ENCODE measurements at places on chromosomes 6 and 20.
A peak's percentile ranks its signal among the peaks of the same experiment; 100 is the strongest.

GRCh38 chr6:112665114-112665513 lies 318.0 kb downstream of the RFPL4B start:
- DNase-seq = no peak

DNA sequence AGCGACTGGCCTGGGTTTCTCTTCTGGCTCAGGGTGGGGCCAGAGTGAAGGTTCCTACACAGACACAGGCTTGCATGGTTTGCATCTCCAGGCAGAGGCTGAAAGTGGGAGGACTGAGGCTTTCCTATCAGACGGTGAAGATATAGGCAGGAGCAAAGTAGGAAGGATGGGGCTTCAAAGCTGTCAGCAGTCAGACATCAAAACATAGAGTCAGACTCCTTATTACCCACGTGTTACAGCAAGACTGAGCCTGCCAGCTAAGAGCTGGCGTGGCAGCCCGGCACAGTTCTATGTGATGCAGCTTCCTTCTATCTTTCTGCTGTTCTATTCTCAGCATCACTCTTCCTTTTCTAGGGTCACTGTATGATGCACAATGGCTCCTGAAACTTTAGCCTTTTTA lies 445.1 kb downstream of the DOK5 start:
- peak; percentile 44 for DNase-seq

DNA sequence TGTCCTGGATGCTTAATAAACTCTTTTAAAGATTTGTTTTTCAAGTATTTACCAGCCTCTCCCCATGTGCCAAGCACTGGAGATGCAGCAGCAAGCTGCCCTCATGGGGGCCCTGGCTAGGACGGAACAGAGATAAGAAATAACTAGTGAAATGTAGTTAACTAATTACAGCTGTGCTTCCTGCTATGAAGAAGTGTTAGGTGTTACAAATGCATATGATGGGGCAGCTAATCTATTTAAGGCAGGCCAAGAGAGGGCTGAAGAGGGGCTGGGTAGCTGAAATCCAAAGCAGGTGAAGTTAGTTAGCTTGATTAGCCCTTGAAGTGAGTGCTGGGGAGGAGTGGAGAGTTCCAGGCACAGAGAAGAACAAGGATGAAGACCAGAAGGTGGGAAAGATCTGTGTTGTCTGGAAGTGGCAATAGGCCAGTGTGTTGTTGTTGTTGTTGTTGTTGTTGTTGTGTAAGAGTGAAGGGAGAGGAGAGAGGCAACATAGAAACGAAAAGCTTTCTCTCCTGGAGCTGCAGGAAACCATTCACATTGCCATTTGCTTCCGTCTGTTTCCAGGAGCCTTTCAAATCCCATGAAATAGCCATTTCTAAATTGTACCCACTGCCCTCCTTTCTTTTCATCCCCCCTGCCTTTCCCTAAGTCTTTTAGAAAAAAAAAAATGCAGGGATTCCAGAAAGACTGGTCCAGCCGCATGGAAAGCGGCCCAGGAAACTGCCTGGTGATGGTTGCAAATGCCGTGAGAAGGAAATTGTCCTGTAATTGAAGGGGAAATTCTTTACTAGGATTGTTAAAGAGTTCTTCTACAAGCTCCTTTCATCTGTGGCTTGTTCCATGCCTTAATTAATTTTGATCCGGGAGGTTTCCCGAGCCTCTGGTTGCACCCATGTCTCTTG lies 119.6 kb downstream of the TFAP2C start:
- peak; percentile 14 for DNase-seq

DNA sequence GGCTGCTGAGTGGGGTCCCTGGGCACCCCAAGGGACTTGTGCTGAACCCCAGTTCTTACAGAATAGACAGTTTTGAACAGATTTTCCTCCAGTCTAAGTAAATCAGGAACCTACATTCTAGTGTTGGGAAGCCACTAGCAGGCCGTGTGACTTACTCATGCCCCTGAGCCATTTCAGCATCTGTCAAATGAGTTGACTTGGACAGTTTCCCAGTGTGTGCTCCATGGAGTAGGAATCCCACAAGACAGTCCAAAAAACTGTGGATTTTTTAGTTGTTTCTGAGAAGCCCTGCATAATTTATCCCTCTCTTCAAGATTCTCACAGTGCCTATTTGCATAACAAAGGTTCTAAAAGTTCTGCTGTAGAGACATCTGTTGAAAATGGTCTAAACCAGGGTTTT lies 2.1 kb downstream of the GABRR2 start:
- DNase-seq = no peak

GRCh38 chr6:18171871-18172270 lies 16.6 kb downstream of the KDM1B start:
- no peak for DNase-seq

GRCh38 chr6:158262755-158263154 lies 49.5 kb upstream of the TULP4 start:
- no peak for DNase-seq

GRCh38 chr20:6074145-6074561 lies 20.3 kb upstream of the LRRN4 start:
- no peak for DNase-seq

GRCh38 chr6:160344271-160344670 lies 3.9 kb upstream of the SLC22A3 start:
- DNase-seq = no peak

DNA sequence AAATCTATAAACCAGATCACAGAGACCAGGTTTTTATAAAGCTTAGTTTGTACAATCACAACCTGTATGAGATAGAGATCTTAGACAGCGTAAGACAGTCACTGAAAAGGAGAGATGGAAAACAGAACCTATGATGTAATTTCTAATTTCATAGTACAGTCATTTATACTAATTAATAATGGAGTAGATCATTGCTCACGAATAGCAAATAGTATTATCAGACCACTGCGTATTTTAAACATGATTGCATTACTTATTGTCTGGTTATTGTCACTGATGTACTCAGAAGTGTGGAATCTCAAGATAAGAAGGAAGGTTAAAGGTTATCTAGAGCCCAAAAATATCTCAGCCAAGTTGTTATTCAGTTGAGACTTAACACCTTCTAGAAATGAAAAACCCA lies 115.6 kb downstream of the KHDC1L start:
- DNase-seq = no peak

- DNase-seq = peak; percentile 75
These were observed 114.6 kb upstream of the RIPOR2 start for GRCh38 chr6:25050356-25050755.

DNA sequence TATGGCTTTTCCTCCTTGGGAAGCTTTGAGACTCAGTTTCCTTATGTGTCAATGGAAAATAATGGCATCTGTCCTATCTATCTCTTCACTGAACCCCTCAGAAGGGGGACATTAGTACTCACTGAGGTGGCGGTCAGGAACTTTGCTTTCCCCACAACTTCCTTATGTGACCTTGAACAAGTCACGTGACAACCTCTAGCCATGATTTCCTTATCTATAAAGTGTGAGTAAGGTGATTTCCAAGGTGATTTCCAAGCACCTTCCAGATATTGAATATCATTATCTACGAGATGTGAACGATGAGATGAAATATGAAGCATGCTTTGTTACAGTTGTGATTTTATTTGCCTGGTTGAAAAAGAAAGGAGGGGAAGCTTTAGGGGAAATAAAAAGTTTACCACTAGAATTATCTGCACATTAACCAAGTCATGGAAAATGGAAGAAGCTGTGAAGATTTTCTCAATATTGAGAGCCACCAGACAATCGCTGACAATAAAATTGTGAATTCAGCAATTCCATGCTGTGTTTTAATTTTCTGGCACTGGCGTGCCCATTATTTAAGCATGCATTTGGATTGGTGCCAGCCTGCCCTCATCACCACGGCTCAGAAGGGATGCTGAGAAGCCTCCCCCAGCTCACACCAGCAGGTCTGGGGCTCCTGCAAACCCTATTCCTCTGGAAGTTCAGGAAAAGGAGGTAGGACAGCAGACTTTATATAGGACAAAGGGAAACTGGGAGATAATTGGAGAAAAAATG lies 255.3 kb downstream of the CD83 start:
- no peak for DNase-seq

- DNase-seq = no peak
These were observed 297.6 kb downstream of the CDH26 start for GRCh38 chr20:60255866-60256265.

DNA sequence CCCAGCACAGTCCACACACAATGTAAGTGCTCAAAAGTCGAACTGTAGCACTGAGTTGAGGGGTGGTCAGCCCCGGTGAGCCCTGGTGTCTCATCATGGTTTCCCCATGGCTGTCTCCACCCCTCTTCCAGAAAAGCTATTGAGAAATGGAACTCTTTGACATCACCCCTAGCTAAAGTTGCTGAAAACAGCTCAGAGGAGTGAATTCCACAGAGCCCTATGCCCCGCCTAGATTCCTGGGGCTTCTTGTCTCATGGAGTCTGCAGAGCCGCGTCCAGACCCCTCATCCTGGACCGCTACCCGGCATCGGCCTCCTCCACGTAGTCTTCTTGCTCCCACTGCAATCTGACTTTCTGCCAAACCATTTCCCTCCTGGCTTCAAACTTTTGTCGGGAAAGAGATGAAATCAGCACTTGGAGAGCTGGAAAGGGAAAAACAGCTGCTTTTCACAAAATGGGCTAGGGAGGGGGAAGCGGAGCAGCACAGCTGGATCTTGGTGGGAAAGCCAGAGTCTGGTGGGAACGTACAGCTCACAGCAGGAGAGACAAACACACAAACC lies 132.2 kb downstream of the SNX5 start:
- DNase-seq = no peak

GRCh38 chr20:44068316-44069201 lies 118.4 kb downstream of the JPH2 start:
- DNase-seq = no peak

- no peak for DNase-seq
These were observed 22.7 kb upstream of the POU5F1 start for GRCh38 chr6:31193206-31193605.

DNA sequence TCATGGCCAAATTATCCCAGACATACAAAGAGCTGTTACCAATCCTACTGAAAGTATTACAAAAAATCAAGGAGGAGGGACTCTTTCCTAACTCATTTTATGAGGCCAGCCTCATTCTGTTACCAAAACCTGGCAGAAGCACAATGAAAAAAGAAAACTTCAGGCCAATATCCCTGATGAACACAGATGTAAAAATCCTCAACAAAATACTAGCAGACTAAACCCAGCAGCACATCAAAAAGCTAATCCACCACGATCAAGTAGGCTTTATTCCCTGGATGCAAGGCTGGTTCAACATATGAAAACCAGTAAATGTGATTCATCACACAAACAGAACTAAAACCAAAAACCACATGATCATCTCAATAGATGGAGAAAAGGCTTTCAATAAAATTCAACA lies 109.2 kb downstream of the C6orf118 start:
- DNase-seq = no peak

- no peak for DNase-seq
These were observed 74.9 kb upstream of the FOXP4 start for GRCh38 chr6:41471064-41471895.

- no peak for DNase-seq
These were observed 538.3 kb downstream of the GRIK2 start for GRCh38 chr6:101931766-101932165.

DNA sequence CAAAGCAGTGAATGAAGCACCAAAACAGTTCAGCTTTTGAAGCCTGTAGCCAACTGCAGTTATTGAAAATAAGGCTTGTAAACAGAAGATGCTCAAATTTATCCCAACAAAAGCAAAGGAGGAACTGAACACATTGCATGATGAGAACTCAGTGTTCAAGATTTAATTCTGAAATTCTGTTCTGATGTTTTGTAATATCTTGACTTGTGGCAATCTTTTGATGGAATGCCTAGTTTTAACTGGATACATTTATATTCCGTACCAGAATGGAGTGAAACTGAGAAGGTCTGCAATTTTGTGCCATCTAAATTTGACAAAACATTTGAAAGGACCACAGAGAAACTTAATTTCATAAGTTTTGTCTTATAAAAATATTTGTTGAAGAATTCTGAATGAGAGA lies 17.5 kb downstream of the FYN start:
- DNase-seq = no peak

GRCh38 chr20:24912397-24913075 lies 36.5 kb upstream of the CST7 start:
- no peak for DNase-seq

- no peak for DNase-seq
These were observed 22.4 kb upstream of the SNX9 start for GRCh38 chr6:157800420-157801237.

DNA sequence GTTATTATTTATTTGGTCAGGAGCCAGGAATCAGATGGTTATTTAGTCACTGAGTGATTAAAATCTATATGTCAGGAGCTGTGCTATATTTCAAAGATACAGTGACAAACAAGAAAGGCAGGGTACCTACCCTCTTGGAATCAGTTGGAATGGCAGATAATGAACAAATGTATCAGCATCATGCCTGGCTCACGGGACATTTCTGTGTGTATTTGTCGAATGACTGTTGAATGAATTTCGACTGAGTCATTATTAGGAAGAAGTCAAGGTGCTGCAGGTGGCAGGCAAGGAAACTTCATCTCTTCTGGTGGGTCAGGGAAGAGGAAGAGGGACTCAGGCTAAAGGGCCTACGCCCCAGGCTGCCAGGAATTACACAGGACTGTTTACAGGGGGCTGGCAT lies 13.6 kb downstream of the PKIG start:
- DNase-seq = no peak

DNA sequence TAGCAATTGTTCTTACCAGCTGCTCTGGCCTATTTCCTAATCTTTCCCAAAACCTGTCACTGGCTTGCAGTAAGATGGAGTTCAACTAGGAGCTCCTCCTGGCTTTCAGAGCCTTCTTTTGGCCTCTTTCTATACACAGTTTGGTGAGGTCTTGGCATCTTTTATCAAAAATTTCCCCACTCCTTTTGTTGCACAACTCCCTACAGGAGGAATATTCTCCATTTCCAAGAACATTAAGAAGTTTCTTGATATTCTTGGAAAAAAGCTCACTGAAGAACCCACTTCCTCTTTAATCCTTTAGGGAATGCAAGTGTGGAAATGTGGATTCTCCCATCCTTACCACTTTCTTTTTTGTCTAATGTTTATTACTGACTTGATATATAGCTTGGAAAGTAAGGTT lies 171.3 kb upstream of the KCNK16 start:
- no peak for DNase-seq

GRCh38 chr20:63815615-63816253 lies 15.3 kb downstream of the ZBTB46 start:
- DNase-seq = no peak

- no peak for DNase-seq
These were observed 624.7 kb downstream of the CD109 start for GRCh38 chr6:74320715-74321114.

DNA sequence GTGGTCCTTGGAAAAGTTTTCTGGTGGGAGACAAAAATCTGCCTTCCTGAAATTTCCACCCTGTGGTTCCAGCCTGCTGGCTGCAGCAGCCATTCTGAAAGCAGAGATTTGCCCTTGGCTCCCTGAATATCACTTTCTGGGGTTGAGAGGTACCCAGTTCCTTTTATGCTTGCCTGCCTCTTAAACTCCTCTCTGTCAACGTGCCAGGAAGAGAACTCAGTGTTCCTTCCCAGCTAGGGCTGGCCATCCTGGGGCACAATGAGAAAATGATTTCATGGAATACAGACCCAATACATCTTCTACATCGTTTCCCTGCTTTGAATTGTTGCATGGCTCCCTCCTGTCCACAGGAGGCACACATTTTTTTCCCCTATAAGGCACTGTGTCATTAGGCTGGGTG lies 1.6 kb upstream of the DSN1 start:
- DNase-seq = no peak

- DNase-seq = no peak
These were observed 554.0 kb upstream of the NOX3 start for GRCh38 chr6:156009656-156010055.

Data from putamen (tissue), 1 donor.